Motor neuron (in vitro differentiated cells): ENCODE measurements at places on chromosomes 1 and 21.

DNA sequence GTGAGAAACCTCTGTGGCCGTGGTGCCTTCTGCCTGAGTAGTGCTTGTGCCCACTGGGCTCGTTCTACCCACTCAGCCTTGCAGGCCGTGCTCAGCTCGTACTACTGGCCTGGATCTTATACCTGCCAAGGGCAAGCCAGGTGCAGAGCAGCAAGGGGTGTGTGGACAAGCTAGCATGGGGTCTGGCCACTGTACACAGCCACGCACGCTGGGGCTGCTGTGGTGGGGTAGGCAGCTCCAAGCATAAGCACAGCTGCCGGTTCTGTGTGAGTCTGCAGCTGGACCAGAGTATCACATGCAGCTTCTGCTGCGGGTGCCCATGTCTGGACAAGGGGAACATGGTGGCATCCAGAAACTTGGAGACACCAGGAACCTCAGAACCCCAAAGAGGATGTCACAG lies 16.4 kb downstream of the FAM20B start:
- ATAC-seq, result no peak

- ATAC-seq, result no peak
Observed at GRCh38 chr1:16063226-16063829, 10.1 kb downstream of the FAM131C start.

- no peak for ATAC-seq
Observed at GRCh38 chr1:74193908-74194307, 4.1 kb downstream of the LRRIQ3 start.

GRCh38 chr1:77540501-77541161 lies 141.8 kb downstream of the ZZZ3 start:
- ATAC-seq, result no peak

GRCh38 chr1:209884249-209884648 lies 53.8 kb upstream of the SYT14 start:
- ATAC-seq, result peak; percentile 1

GRCh38 chr1:30058970-30059369 lies 664.4 kb downstream of the MATN1 start:
- peak; percentile 83 for ATAC-seq

- no peak for ATAC-seq
Observed at GRCh38 chr1:236748268-236748870, 46.7 kb upstream of the MTR start.

- no peak for ATAC-seq
Observed at GRCh38 chr1:232090816-232091215, 464.2 kb downstream of the DISC1 start.

DNA sequence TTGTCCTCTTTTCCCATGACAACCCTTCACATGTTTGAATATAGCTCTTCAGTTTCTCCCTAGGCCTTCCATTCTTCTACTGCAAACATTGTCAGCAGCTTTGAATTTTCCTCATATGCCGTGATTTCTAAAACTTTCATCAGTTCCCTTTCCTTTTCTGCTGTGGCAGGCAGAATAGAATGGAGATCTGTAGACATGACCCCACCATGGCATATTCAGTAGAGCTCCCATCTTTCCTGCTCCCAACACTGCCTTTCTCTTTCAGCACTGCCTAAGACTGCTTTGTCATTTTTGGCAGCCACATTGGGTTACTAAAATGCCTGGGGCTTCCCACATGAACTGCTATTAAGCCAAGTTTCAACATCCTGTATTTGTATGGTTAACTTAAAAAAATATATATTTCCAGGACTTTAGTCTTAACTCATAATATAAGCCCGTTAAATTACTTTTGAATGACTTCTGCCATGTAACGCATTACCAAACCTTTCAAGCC lies 60.9 kb downstream of the TBX19 start:
- ATAC-seq, result no peak

DNA sequence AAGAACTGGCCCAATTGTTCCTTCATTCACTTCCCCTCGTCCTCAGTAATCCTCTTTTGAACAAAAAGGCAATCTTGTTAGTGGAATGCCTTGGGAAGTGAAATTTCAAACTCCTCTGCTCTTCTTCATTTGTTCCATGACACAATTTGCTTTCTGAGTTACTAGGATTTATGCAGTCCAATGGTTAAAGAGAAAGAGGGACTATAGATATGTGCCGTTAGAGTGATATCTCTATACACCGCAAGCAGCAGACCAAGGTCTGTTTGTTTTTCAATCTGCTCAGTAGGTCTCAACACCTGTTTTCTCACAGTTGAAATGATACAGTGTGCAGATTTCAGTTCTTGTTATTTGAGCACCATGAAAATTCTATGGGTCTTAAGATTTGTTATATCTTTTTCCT lies 244.0 kb downstream of the DNM3 start:
- ATAC-seq, result no peak

DNA sequence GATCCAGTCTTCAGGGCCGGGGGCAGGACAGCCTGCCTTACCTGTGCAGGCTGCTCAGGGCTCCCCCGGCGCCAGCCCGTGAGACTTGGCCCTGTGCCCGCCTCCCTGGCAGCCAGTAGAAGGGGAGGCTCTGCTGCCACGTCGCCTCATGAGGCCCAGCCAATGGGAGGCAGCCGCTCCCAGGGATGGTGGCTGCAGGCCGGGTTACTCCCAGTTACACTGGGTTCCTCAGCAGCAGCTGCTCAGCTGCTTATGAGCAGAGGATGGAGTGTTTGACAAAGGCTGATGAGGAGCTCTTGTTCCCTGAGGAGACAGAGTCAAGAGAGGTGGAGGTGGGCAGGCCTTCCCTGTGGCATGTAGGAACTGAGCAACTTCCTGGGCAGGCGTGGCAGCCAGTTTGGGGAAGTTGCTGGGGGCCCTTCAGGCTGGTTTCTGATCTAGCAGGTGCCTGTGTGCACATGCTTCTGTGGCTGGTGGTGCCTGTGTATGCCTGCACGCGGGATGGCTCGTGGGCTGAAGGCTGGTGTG lies 5.5 kb downstream of the MFSD2A start:
- no peak for ATAC-seq

DNA sequence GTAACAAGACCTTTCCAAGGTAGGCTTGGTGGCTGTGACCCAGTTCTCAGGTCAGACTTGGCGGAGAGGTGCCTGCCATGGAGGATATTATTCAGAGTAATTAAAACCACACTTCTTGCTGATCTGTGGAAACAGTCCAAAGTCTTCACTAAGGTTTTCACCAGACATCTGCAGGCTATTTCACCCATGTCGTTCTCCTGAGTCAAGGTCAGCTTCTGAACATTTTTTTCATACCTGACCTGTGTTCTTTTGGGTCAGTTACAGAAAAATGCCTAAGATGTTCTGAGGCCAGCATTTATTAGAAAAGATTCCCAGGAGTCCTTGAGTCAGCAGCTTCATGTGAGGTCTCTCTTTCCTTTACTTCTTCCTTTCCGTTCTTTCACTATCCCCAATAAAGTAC lies 54.9 kb downstream of the RGL1 start:
- no peak for ATAC-seq

- ATAC-seq, result peak; percentile 95
Observed at GRCh38 chr1:56469640-56470371, 109.6 kb downstream of the PLPP3 start.

GRCh38 chr1:231600458-231600976 lies 26.1 kb upstream of the DISC1 start:
- peak; percentile 50 for ATAC-seq

GRCh38 chr1:153936011-153936802 lies 10.3 kb downstream of the DENND4B start:
- no peak for ATAC-seq

GRCh38 chr1:43447891-43448708 lies 5.6 kb downstream of the HYI start:
- no peak for ATAC-seq

GRCh38 chr1:60874718-60875117 lies 207.6 kb upstream of the NFIA start:
- ATAC-seq, result no peak

DNA sequence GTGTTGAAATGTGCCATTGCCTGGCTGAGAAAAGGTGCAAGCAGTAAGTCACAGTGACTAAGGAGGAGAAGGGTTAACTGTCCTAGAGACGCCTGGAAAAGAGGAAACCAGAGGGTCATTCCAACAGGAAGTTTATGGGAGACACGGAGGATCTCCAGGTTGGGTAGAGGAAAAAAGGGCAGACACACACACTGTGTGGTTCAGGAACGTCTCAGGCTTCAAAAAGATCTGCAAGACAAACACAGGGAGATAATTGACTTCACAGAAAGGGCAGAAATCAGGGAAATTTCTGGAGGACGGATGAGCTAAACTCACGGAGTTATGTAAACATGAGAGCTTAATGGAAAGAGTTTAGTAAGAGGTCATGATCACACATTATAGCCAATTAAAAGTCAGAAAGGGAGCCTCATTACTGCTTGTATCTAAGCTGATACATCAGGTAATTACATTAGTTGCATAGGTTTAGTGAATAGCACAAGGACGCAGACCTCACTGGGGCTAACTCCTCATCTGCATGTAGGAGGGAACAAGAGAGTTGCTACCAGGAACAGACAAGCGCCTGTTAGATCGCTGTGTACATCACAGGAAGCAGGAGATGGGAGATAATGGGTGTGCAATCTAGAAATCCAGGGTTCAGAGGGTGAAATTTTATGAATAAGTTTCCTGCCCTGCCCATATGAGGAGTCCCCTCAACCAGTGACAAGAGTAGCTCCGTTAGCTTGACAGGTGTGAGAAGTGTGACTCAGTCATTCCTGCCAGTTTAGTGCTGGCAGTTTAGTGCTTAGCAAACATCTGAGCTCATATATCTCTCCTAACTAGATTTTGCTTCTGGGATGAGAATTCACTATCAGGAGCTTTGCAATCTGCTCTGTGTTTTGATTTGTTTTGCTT lies 96.6 kb upstream of the TNR start:
- no peak for ATAC-seq

DNA sequence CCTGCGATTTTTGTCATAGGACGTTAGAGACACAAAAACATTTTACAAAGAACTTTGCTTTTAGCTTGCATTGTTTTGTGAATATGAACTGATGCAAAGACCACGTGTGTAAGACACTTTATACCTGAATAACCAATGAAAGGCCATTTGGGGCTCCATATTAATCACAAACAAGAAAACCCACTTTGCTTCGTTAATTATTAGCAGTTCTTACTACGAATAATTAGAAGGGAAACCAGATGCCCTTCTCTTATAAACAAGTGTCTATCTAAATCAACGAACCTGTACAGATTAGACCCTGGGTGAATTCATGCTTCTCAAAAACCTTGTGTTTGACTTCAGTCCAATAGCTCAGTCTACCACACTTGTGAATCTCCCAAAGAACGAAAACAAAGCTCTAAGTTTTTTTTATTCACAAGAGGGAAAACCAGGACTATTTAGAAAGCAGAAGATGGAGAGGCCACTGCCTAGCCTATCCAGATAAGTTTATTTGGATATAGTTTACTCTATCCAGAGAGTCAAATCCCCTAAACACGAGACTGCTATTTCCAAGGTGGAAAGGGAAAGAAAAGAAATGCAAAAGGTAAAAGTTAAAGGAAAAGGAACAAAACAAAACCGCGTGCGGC lies 897 bp downstream of the CYYR1 start:
- peak; percentile 5 for ATAC-seq

- no peak for ATAC-seq
Observed at GRCh38 chr21:43916076-43916475, 51.1 kb downstream of the AGPAT3 start.

DNA sequence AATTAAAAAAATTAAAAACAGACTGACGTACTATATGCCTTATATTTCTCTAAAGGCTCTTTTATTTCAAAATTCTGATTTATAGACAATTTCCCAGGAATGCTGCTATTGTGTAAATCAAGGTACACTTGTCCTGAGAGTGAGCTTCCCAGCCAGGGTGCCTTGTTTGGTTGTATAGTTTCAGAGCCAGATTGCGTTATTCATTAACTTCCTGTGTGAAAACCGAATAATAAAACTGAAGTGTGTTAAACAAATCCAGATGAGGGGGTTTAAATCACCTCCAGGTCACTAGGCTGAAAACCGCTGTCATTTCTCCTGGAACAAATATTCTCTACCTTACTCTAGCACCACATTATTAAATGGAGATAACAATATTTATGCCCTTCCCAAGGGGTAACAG lies 68.7 kb downstream of the LMX1A start:
- no peak for ATAC-seq

DNA sequence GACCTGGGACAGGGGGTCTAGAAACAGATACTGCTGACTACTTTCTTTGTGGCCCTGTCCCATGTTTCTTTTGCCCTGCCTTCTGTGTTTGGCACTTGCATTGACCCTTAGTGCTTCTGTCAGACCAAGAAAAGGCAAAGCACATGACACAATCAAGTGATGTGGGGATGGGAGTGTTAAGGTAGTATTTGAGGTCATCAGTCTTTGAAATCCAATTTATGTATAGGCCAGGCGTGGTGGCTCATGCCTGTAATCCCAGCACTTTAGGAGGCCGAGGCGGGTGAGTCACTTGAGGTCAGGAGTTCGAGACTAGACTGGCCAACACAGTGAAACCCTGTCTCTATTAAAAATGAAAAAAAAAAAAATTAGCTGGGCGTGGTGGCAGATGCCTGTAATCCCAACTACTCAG lies 26.0 kb downstream of the SERBP1 start:
- peak; percentile 53 for ATAC-seq

DNA sequence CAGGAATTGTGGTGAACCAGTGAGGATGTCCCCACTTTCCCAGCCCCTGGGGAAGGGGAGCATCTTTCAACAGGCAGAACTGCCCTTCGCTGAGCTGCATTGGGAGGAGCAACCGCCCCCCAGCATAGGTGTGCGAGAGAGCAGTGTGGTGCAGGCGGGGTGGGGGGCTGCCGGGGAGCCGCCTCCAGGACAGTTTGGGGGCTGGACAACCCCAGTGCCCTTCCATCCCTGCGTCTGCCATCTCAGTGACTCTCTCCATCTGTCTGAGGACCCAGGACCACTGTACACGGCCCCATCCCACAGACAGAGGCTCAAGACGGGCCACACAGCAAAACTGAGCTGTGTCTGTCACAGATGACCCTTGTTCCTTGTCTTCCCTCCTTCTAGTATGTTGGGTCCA lies 14.2 kb downstream of the PODN start:
- ATAC-seq, result no peak

DNA sequence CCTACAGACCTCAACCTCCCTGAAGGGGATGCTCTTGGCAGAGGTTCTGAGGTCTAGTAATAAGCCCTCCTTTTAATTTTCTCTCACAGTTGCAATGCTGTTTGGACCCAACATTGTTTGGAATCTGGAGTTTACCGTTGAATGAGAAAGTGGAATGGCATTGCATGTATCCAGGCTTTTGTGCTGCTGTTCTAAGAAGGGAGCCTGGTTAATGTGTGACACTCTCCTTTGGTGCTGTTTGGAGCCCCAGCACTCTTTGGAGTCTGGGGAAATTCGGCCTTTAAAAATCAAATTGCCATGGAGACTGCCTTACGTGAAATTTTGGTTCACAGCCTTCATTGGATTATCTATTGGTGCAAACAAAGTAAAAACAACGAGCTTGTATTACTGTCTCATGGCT lies 23.7 kb upstream of the TMEM61 start:
- no peak for ATAC-seq

DNA sequence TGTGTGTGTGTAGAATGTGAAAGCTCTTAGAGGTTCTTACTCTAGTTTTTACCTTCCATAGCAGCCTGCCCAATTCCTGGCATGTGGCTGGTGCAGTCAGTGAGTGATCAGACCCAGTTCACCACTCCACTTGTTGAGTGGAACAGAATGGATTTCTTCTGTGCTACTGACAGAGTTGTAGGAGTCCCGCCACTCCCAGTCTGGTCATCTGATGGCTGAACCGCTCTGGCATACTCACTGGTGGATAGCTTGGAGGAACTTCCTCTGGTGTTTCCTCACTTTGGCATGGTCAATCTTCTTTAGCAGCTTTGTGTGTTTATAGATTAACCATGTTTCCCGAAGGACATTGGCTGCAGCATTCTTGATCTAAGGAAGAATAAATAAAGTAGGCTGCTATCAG lies 106.7 kb upstream of the ADAR start:
- ATAC-seq, result no peak

GRCh38 chr21:45834026-45834715 lies 147.4 kb upstream of the COL6A1 start:
- no peak for ATAC-seq
